ENCODE measurements at places on chromosomes 16 and 17.

- peak; percentile 98 for DNase-seq
These were observed at the start of the genes SMG6 and SRR for GRCh38 chr17:2303204-2304188. Gene SMG6 (minus strand): TSS chr17:2303785. CDS start chr17:2303720, 65 bp downstream. Gene SRR (plus strand): TSS chr17:2303950. CDS start chr17:2315561, 11,611 bp downstream.

GRCh38 chr16:53999841-54000240 lies 286.7 kb downstream of the IRX3 start:
- no peak for DNase-seq

- no peak for DNase-seq
These were observed 20.3 kb downstream of the PIMREG start for GRCh38 chr17:6464446-6465041.

- DNase-seq = peak; percentile 60
These were observed 278.9 kb upstream of the FOXF1 start for GRCh38 chr16:86231321-86231995.

DNA sequence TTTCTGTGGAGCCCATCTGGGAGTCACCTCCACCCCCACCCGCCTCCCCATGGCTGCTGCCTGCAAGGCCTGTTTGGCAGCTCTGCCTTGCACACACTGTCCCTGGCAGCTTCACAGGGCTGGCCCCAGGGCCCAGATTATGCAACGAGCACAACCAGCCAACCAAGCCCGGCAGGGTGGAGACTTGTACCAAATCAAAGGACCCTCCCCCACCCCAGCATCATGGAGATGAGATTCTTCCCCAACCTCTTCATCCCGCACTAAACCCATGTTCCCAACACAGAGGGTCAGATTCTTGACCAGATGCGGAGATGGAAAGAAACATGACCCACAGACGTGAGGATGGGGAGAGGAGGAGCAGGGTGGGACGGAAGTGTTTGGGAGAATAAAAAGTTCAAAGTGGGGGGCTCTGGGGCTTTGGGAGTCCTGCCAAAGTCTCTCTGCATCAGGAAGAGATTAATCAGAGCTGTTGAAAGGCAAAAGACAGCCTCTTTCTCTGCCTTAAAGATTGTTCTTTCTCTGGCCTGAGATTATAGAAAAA lies 3.8 kb downstream of the SMARCD2 start:
- peak; percentile 96 for DNase-seq

GRCh38 chr16:55147396-55147795 lies 176.6 kb upstream of the IRX6 start:
- no peak for DNase-seq

- DNase-seq = no peak
These were observed 1.7 kb downstream of the ARHGDIA start for GRCh38 chr17:81869221-81870130.

GRCh38 chr16:10150906-10151305 lies 31.3 kb downstream of the GRIN2A start:
- no peak for DNase-seq

- no peak for DNase-seq
These were observed 38.9 kb downstream of the MRPS23 start for GRCh38 chr17:57810721-57811637.

DNA sequence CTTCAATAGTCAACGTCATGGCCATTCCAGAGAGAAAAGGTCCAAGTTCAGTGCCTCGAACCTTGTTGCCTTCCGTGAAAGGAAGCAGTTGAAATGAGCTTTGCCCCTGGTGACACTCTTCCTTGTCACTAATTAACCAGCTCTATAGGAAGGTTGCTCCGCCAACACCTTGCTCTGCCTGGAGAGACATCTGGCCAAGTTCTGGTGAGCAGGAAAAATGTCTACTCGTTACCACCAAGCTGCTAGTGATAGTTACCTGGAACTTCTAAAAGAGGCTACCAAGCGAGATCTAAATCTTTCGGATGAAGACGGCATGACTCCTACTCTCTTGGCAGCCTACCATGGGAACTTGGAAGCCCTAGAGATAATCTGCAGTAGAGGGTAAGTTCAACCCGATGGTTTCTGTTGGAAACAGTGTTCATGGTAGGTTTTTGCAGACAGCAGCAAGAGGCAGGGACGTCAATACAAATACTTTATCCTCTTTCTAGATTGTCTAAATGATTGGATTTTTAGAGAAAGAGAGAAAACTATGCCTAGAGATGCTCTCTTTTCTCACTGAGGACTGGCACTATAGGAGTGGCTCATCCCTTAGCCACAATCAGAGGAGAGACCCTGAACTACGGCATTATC lies at the start of gene ANKS4B:
TSS of gene ANKS4B (plus strand) at position 179 of the 630 bp plus-strand sequence. CDS start at position 218, 39 bp downstream.
- DNase-seq = no peak

DNA sequence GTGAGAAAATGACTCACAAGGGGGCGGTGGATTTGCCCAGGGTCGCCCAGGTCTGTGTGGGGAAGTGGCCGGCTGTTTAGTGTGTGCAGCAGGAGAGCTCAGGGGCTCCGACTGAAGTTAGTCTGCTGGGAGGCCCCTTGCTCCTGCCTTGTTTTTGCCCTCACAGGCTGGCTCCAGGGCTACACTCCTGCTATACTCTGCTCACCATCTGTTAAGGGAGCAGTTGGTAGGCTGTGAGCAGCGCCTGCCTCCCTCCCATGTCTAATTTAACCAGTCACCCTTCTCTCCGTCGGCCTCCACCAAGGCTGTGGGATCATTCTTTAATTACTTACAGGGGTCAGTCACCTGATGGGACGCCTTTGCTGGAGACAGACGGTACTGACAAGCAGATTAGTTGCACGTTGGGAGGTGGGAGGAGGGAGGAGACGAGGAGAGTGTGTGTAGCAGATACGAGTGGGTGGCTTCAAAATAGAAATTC lies 35.5 kb downstream of the KSR1 start:
- no peak for DNase-seq

GRCh38 chr17:44269535-44270240 lies 1.8 kb upstream of the SLC4A1 start:
- no peak for DNase-seq

GRCh38 chr17:27984816-27985215 lies 57.7 kb upstream of the NLK start:
- DNase-seq = no peak

DNA sequence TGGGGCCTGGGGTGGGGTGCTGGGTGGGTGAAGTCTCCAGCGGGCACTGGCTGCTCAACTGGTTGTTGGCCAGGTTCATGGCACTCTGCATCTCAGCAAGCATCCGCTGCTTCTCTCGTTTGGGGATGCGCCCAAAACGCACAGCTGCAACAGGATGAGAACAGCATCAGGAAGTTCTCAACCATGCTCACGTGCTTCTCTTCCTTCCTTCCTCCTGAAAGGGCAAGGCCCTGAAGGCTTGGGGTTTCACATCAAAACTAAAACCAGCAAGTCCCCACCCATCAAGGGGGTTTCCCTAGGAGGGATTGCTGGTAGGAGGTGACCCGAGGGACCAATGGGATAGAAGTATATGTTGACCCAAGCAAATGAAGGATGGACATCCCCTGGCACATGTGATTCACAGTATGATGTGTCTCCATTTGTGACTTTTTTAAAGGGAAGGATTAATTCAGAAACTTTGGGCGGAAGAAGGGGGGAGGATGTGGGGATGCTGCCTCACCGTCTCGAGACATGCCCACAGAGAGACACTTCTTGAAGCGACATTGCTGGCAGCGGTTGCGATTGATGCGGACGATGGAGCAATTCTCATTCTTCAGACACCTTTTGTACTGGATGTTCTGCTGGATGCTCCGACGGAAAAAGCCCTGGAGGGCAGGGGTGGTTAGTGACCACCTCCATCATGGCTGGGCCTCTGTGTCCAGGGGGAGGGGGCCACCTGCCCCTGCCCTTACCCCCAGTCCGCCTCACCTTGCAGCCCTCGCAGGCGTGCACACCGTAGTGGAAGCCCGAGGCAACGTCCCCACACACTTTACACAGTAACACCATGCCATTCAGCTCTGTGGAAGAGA lies 4.2 kb downstream of the NR1D1 start:
- peak; percentile 86 for DNase-seq

GRCh38 chr16:86566601-86566965 lies at the start of gene FOXC2:
Gene FOXC2 (plus strand): TSS chr16:86566829. CDS start chr16:86567336, 507 bp downstream.
- peak; percentile 63 for DNase-seq

- DNase-seq = no peak
These were observed 44.8 kb downstream of the METTL16 start for GRCh38 chr17:2466931-2467330.

DNA sequence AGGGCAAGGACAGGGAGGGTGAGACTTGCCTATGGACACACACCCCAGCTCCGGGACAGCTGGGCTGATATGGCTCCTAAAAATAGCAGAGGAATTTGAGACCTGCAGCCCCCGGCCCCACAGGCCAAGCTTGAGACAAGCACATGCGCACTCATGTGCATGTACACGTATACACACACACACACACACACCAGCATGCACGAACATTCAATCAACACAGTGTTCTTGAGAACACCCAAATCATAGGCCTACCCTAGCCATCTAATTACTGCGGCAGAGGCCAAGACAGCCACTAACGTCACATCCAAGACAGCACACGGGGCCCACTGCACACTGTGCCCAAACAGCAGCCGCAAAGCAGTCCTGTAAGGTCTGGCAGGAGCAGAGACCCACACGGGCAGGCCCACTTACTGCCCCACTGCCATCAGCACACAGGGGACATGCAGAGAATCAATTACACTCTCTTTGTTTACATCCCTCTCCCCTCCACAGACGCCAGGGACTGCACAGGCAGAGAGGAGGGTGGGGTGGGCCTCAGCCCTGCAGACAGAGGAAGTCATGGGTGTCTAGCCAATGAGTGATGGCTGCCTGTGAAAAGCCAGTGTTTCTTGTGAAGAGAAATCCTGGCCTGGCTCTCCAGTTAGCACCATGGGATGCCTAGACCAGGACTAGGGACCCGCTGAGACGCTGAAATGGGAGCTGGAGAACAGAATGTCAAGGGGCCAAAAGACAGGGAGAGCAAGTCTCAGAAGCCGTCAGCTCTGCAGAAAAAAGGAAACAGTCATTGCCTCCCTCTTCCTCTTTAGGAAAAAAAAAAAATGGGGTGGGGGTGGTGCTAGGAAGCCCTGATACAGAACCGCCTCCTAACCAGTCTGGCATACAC lies 39.3 kb downstream of the MYO18A start:
- DNase-seq = no peak

DNA sequence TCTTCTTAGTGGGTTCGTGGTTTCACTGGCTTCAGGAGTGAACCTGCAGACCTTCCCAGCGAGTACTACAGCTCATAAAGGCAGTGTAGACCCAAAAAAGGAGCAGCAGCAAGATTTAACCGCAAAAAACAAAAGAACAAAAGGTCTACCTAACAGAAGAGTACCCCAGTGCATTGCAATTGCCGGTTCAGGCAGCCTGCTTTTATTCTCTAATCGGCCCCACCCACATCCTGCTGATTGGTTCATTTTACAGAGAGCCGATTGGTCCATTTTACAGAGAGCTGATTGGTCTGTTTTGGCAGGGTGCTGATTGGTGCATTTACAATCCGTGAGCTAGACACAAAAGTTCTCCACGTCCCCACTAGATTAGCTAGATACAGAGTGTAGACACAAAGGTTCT lies 2.0 kb upstream of the ARRB2 start:
- no peak for DNase-seq

- DNase-seq = no peak
These were observed 503.4 kb downstream of the MAF start for GRCh38 chr16:79097166-79097565.

GRCh38 chr17:21467739-21468490 lies 91.8 kb downstream of the KCNJ12 start:
- DNase-seq = peak; percentile 68
